ENCODE measurements at places on chromosomes 5 and 9.
A peak's percentile ranks its signal among the peaks of the same experiment; 100 is the strongest.

GRCh38 chr9:20985851-20986600, 45.4 kb downstream of the HACD4 start:
- peaks cover 37% of the 10 kb centered on the region for H3K36me3 ChIP-seq
- H3K4me3 ChIP-seq: no peak overlapping the region
- no peaks in the 10 kb centered on the region for H3K27me3 ChIP-seq
- no peak overlapping the region for H3K27ac ChIP-seq
- ATAC-seq: no peak
- H3K4me1 ChIP-seq: peaks cover 6% of the 10 kb centered on the region

DNA sequence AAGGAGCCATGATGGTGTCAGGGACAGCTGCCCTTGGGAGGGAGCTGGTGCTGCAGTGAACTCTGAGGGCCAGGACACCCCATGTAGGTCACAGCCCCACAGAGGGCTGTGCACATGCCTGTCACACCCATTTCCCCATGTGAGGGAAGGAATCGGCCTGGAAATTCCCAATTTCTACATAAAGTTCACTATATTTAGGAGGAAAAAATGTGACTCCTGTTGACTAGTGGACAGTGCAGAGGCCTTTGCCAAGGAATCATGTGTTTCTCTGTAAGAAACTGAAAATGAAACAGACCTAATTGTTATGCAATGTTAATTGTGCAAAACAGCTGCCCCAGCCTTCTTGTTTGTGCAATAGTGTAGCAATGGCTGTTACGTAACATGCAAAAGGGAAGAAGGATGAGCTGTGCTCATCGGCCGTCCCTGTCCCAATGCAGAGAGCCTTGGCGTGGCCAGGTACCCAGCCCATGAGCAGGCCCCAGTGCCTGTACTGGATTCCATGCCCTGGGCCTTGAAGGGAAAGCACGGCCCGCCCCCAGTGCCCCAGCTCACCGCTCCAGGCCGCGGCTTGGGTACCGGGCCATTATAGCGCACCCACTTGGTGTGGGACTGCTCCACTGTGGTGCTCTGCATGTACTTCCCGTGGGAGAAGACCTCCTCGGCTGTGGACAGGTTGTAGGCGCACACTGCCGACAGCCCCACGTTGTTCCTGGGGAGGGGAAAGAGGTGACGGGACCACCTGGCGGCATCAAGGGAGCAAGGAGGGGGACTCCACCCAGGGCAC, 70.0 kb downstream of the SECISBP2 start:
- peaks cover 8% of the 10 kb centered on the region for H3K4me1 ChIP-seq
- H3K36me3 ChIP-seq: peaks cover 90% of the 10 kb centered on the region
- no peak overlapping the region for H3K4me3 ChIP-seq
- no peak overlapping the region for H3K27ac ChIP-seq
- no peak for ATAC-seq
- no peaks in the 10 kb centered on the region for H3K27me3 ChIP-seq

DNA sequence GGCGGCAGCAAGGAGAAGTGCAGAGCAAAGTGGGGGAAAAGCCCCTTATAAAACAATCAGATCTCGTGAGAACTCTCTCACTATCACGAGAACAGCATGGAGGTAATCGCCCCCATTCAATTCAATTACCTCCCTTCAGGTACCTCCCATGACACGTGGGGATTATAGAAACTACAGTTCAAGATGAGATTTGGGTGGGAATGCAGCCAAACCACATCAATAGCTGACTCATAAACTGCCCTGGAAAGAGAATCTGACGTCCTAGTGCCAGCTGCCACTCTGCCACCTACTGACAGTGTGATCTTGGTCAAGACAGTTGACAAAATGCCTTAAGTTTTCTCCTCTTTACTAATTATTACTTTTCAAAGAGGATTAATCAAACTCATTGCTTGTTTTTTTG, 128.3 kb downstream of the GPBP1 start:
- no peak for ATAC-seq
- peaks cover 13% of the 10 kb centered on the region for H3K4me1 ChIP-seq
- H3K4me3 ChIP-seq: no peak overlapping the region
- H3K36me3 ChIP-seq: peaks cover 6% of the 10 kb centered on the region

DNA sequence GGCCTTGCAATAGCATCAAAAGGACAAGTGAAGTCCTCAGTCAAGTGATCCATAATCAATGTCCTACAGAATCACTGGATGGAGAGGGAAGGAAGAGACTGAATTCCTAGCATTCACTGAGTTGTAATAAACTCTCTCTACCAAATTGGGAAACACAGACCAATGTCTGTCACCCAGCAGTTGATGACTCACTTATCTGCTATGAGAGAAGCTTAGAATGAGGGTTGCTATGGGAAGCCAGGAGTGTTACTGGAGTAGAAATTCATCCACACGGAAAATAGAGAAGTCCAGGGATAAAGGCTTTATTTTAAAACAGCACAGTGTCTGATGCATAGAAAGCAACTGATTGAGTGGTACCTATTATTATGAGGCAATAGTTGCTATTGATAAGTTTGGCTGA, 407.4 kb downstream of the BRINP1 start:
- H3K4me3 ChIP-seq: no peak overlapping the region
- H3K36me3 ChIP-seq: no peaks in the 10 kb centered on the region
- no peaks in the 10 kb centered on the region for H3K27me3 ChIP-seq
- no peaks in the 10 kb centered on the region for H3K4me1 ChIP-seq
- H3K27ac ChIP-seq: no peak overlapping the region

GRCh38 chr5:106311230-106311915, 1359.4 kb downstream of the EFNA5 start:
- no peaks in the 10 kb centered on the region for H3K27me3 ChIP-seq
- no peak overlapping the region for H3K27ac ChIP-seq
- no peaks in the 10 kb centered on the region for H3K36me3 ChIP-seq
- no peak for ATAC-seq

GRCh38 chr9:35500130-35500748, 10.3 kb downstream of the RUSC2 start:
- no peak overlapping the region for H3K27ac ChIP-seq
- peaks cover 14% of the 10 kb centered on the region for H3K27me3 ChIP-seq
- ATAC-seq: no peak
- no peak overlapping the region for H3K4me3 ChIP-seq

GRCh38 chr9:32069169-32069813, 315.2 kb upstream of the ACO1 start:
- no peak overlapping the region for H3K4me3 ChIP-seq
- no peak for ATAC-seq
- H3K36me3 ChIP-seq: no peaks in the 10 kb centered on the region

GRCh38 chr9:108257382-108257781, 598.4 kb downstream of the ACTL7B start:
- no peaks in the 10 kb centered on the region for H3K4me1 ChIP-seq
- no peak for ATAC-seq
- no peaks in the 10 kb centered on the region for H3K27me3 ChIP-seq
- no peaks in the 10 kb centered on the region for H3K36me3 ChIP-seq

- no peaks in the 10 kb centered on the region for H3K27me3 ChIP-seq
- H3K36me3 ChIP-seq: peaks cover 38% of the 10 kb centered on the region
- H3K4me1 ChIP-seq: peaks cover 24% of the 10 kb centered on the region
These were observed 13.9 kb downstream of the ZNF346 start for GRCh38 chr5:177036443-177036842.

DNA sequence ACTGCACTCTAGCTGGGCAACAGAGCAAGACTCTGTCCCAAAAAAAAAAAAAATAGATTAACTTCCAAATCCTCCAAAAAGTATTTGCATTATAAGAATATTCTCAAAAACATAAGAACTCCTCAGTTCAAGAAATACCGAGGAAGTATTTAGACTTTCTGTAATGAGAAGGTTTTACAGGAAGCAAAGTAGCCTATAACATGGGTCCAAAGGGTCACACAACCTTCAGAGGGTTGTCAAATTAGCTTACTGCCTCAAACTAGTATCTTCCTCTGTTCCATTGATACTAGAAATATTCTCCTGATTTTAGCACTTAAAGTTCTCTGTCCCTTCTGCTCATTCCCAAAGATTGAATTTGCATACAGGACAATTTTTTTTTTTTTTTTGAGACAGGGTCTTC, 121.9 kb downstream of the INVS start:
- no peaks in the 10 kb centered on the region for H3K27me3 ChIP-seq
- H3K4me1 ChIP-seq: peaks cover 19% of the 10 kb centered on the region
- no peaks in the 10 kb centered on the region for H3K36me3 ChIP-seq

DNA sequence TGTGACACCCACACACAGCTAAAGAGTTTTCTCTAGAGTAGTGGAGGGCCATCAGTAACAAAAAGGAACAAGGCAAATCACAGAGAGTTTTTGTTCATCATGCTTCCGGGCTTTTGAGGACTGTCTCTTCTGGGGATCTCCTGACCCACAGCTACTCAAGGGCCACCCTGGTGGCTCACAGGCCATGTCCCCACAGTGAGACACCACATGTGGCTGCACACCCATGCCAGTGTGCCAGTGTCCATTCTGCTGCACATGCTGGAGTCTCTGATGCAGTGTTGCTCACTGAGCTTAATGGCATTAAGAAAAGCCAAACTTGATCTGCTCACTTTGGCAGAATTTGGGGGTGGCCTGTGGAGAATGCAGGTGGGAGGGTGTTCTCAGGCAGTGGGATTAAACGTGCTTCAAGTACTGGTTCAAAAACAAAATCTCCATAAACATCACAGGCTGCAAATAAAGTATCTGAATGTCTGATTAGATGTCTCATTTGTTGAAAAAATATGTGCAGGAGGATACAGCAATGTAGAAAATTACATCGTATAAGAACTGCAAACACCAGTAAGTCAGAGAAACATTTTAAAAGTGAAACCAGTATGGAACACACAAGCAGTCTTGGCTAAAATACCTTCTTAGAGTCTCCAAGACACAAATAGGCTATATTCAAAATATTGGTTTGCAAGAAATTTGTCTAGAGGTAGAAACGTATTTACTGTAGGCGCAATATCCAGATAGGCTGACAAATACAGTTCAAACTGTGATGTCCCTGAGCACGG, 11.0 kb downstream of the FREM1 start:
- no peaks in the 10 kb centered on the region for H3K27me3 ChIP-seq
- H3K4me3 ChIP-seq: no peak overlapping the region
- H3K27ac ChIP-seq: no peak overlapping the region
- no peaks in the 10 kb centered on the region for H3K36me3 ChIP-seq

DNA sequence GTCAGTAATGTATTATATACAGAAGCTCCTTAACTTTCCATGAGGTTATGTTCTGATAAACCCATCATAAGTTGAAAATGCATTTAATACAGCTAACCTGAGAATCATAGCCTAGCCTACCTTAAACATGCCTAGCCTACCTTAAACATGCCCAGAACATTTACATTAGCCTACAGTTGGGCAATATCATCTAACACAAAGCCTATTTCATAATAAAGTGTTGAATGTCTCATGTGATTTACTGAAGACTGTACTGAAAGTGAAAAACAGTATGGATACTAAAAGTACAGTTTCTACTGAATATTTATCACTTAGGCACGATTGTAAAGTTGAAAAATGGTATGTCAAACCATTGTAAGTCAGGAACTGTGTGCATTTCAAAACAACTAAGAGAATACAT, 1.6 kb downstream of the GM2A start:
- ATAC-seq: no peak
- H3K27me3 ChIP-seq: no peaks in the 10 kb centered on the region
- peak overlapping the region; percentile 99 for H3K4me3 ChIP-seq
- H3K4me1 ChIP-seq: peaks cover 74% of the 10 kb centered on the region
- peak overlapping the region; percentile 87 for H3K27ac ChIP-seq
- peaks cover 43% of the 10 kb centered on the region for H3K36me3 ChIP-seq

DNA sequence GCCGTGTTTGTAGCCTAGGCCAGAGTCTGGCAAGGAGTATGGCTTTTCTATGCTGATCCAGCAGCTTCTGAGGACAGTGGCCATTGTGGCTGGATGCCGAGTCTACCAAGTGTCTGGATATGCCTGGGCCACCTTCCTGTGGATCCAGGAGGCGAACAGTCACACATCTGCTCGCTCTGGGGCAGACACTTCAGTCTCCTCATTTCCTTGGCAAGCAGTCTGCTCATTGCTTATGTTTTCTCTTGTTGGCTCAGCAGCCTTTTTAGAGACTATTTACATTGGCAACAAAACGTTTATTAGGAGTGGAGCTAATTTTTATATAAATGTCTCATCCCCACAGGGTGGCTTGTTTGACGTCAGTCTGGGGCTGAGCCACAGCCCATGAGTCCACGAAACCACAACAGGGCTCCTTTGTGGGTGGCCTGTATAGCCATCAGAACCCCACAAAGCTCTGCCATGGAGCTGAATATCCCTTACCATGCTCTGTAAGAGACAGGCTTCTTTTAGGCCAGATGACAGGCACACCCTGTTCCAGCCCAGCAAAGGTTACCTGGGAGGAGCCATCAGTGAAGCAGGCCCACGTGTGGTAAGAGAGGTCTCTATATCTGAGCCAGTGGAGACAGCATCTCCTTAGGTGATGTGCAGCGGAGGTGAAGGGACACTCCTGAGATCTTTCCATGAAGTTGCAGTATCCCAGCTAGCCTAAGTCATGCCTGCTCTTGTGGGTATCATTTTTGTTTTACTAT, 221.7 kb downstream of the DIRAS2 start:
- no peaks in the 10 kb centered on the region for H3K4me1 ChIP-seq
- ATAC-seq: no peak
- no peaks in the 10 kb centered on the region for H3K36me3 ChIP-seq
